Brain (organoid and tissue), 16 donors: ENCODE measurements at places on chromosomes 7 and 10.

GRCh38 chr10:111128331-111129180 is 51.7 kb downstream of the ADRA2A start:
- no peak for DNase-seq

DNA sequence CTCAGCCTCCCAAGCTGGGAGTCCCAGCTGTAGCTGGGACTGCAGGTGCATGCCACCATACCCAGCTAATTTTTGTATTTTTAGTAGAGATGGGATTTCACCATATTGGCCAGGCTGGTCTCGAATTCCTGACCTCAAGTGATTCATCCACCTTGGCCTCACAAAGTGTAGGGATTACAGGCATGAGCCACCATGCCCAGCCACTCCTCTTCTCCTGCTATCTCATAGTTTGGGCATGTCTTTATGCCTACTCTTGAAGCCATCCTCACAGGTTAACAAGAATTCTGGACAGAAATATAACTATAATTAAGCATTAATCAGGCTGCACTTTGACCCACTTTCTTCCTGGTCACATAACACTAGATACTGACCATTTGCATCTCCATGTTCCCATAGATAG is 28.6 kb upstream of the C10orf67 start:
- no peak for DNase-seq

GRCh38 chr10:13152296-13152695 is 9.1 kb upstream of the MCM10 start:
- DNase-seq: no peak

GRCh38 chr10:99531696-99532593 is 797 bp upstream of the NKX2-3 start:
- DNase-seq: no peak

GRCh38 chr7:150909200-150909995 is 57.1 kb downstream of the AOC1 start:
- no peak for DNase-seq

DNA sequence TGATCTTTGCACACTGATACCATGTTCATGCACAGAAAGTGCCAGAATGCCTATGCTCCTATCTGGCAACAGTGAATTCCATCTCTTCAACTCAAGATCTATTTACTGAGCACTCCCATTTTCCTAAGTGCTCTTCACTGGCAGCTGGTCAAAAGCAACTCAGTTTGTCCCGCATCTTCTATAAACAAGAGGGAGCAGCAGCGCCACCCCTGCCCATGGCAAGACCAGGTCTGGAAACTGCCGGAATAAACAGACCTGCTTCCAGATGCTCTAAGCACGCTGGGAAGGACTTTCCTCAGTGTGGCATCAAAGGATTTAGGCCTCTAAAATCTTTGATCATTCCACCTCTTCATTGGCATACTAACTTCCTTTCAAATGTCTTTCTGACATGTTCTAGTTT is 104.4 kb upstream of the MACROH2A2 start:
- no peak for DNase-seq

- peak; percentile 95 for DNase-seq
Observed at GRCh38 chr10:31153161-31153560, 121.5 kb upstream of the ZNF438 start.

- no peak for DNase-seq
Observed at GRCh38 chr10:1154531-1155295, 98.5 kb downstream of the WDR37 start.

DNA sequence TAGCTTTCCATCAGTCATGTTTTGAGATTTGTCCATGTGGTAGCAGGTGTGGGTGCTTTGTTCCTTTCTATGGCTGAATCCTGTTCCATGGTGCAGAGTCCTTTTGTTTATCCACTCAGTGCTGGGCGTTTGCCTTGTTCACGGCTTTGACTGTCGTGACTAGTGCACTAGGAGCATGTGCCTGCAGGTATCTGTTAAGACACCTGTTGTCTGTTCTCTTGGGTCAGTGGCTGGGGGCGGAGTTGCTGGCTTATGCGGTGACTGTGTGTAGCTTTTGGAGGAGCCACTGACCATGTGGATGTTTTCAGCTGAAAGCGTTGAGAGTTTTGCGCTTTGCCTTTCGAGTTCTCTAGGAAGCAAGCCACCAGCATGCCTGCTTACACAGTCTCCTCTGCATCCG is 573.1 kb upstream of the FOXK1 start:
- DNase-seq: no peak
